Caco-2 (cell line): ENCODE measurements at places on chromosomes 2 and 18. TPM values are rescaled to one million over a fixed set of nuclear protein-coding genes. Genes with fewer than 3 reads are reported as not detected.

The AMER3 gene
- total RNA-seq: 0.79 TPM in 2 replicates

- H3K4me1 ChIP-seq: no peaks in the 10 kb centered on the region
- H3K36me3 ChIP-seq: no peaks in the 10 kb centered on the region
- H3K27me3 ChIP-seq: no peaks in the 10 kb centered on the region
- no peak overlapping the region for H3K4me3 ChIP-seq
These were observed 188.2 kb upstream of the APCDD1 start for GRCh38 chr18:10266334-10266590.

The ADAM17 gene
- 36.3 and 40.5 TPM in 2 replicates for total RNA-seq

The PXDN gene
- total RNA-seq: 0.12 and 0.25 TPM in 2 replicates

DNA sequence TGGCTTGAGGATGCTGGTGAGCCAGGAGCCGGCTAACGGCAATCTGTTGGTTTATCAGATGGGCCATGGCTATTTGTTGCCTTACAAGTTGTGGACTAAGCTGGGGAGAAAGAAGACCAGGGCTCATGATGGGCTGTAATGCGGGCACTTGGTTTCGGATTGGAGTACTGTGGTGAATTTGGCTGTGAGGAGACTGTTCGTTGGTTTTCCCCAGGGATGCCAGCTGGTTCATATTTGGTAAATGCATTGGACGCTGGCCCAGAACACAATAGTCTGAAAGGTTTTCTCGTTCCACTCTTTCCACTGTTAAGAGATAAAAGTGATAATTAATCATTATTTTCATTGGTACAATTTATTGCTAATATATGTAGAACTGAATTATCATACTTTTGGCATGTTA is 108.9 kb downstream of the SATB2 start:
- H3K4me3 ChIP-seq: no peak overlapping the region
- DNase-seq: no peak
- no peaks in the 10 kb centered on the region for H3K27me3 ChIP-seq
- no peaks in the 10 kb centered on the region for H3K4me1 ChIP-seq

GRCh38 chr18:3060667-3061580 is 48.0 kb upstream of the LPIN2 start:
- peaks cover 21% of the 10 kb centered on the region for H3K4me1 ChIP-seq
- no peak overlapping the region for H3K4me3 ChIP-seq
- no peaks in the 10 kb centered on the region for H3K36me3 ChIP-seq
- no peak overlapping the region for H3K27ac ChIP-seq
- DNase-seq: no peak

GRCh38 chr2:221572219-221572820 is at the start of gene EPHA4:
EPHA4 (minus strand) TSS chr2:221572304; CDS start chr2:221572248, 56 bp downstream.
- no peaks in the 10 kb centered on the region for H3K27me3 ChIP-seq
- H3K36me3 ChIP-seq: no peaks in the 10 kb centered on the region
- H3K4me1 ChIP-seq: peaks cover 32% of the 10 kb centered on the region
- peak within 1 kb of the TSS; percentile 93 for H3K4me3 ChIP-seq
- DNase-seq: peak; percentile 97

DNA sequence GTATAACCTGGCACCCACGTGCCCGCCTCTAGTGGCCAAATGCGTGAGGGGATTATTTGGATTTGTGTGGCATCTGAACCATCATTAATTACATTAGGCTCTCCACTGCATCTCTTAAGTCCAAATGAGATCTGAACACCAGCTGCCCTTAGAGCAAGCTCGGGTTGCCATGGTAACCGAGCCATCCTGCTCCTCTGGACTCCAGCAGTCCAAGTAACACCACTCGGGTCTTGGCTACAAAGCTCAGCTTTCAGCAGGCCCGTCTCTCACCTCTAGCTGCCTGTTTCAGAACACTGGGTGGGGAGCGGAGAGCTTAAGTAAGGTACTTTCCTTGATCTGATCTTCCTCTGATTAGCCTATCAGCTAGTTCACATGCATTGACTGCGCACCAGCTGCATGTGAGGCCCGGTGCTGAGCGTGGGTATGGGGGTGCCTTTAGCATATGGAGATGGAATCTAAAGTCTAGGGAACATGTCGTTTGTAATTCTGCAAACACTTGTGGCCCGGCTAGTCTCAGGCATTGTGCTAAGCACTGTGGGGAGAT is 14.1 kb upstream of the CYS1 start:
- H3K27me3 ChIP-seq: no peaks in the 10 kb centered on the region
- no peak overlapping the region for H3K4me3 ChIP-seq
- H3K4me1 ChIP-seq: no peaks in the 10 kb centered on the region
- no peak for DNase-seq

The AP1S3 gene
- 180 TPM in 2 replicates for total RNA-seq

The OXER1 gene
- total RNA-seq: 10.9 and 11.0 TPM in 2 replicates

DNA sequence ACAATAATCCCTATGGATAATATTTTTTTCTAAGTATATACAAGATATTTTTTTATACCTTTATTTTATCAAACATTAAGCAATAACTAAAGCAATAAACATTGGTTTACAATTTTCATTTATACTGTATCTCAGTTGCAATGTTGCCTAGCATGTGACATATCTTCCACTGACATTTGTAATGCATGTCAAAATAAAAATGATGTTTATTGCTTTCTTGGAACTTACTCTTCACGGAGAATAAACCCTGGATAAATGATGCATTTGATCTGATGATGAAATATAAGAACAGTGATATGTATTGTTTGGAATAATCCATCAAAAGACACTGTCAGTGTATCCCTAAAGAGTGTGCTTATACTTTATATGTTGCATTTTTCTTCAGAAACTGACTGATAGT is 135.7 kb downstream of the SPAG16 start:
- no peaks in the 10 kb centered on the region for H3K36me3 ChIP-seq
- no peaks in the 10 kb centered on the region for H3K27me3 ChIP-seq
- DNase-seq: no peak
- H3K4me3 ChIP-seq: no peak overlapping the region

The ALK gene
- 0.11 TPM in 1 of 2 replicates, not detected in the other for total RNA-seq

- H3K27ac ChIP-seq: no peak overlapping the region
- no peaks in the 10 kb centered on the region for H3K4me1 ChIP-seq
- H3K27me3 ChIP-seq: no peaks in the 10 kb centered on the region
- DNase-seq: no peak
- no peaks in the 10 kb centered on the region for H3K36me3 ChIP-seq
These were observed 197.6 kb downstream of the NDUFA10 start for GRCh38 chr2:239827523-239827890.

DNA sequence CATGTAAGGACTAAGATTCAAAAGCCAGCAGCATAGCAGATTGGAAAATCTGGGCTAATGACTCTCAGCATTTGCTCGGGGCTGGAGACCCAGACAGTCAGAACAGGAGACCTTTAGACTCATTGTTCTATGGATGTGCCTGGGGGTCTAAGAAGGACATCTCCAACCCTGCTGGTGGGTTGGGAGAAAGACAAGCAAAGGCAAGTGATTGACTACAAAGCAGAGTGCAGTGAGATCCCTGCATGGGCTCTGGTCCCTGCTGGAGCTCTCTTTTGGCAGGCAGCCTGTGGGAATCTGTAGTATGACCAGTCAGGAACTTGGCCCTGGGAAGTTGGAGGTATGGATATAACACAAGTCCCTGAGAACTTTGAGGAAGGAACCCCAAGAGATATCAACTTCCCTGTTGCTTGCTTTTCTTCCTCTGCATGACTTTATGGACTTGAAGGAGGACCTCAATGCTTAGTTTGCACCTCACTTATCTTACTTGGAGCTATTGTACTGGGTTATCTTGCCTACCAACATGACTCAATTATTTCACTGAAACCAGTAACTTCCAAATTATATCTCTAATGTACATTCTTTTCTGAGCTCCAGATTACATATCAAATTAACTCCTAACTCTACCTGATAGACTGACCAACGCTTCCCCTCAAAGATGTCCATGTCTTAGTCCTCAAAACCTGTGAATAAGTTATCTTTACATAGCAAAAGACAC is 236.0 kb downstream of the CYRIA start:
- DNase-seq: no peak
- no peaks in the 10 kb centered on the region for H3K27me3 ChIP-seq
- H3K27ac ChIP-seq: peak overlapping the region; percentile 99
- no peaks in the 10 kb centered on the region; the same call in 1 of the 2 replicates for H3K36me3 ChIP-seq
- peaks cover 33% of the 10 kb centered on the region for H3K4me1 ChIP-seq
- no peak overlapping the region for H3K4me3 ChIP-seq

The REG1B gene
- total RNA-seq: not detected in 2 replicates

The LYPD6 gene
- 9.0 and 10.5 TPM in 2 replicates for total RNA-seq

DNA sequence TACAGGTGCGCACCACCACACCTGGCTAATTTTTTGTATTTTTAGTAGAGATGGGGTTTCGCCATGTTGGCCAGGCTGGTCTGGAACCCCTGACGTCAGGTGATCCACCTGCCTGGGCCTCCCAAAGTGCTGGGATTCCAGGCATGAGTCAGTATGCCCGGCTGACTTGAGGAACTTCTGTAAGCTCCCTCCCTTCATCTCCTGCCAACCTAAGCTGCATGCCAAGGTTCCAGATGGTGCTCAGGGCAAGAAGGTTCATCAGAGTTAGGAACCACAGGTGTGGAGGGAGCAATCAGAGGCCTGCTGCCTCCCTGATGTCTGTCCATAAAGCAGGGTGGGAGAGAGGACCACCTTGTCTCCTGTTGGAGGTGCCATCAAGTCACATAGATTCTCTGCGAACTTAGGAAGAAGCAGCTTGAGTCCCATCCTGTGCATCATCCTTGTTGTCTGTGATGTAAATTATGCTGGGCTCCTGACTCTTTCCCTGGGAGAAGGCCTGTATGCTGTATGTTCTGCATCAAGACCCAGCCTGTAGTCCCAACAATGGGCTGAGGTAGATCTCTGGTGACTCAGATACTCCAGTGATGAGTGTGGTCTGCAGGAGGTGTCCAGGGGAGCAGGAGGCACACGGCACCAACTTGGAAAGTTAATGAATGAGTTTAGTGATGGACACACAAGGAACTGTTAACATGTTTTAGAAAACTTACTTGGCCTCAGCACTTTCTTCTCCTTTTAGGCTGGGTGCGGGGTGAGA is 53.1 kb downstream of the TMEM17 start:
- peak overlapping the region; percentile 15 for H3K27ac ChIP-seq
- no peak for DNase-seq
- no peak overlapping the region for H3K4me3 ChIP-seq
- peaks cover 39% of the 10 kb centered on the region for H3K4me1 ChIP-seq
- no peaks in the 10 kb centered on the region for H3K36me3 ChIP-seq

The KCNJ3 gene
- not detected in 2 replicates for total RNA-seq

GRCh38 chr2:211631503-211631902 is 907.1 kb downstream of the ERBB4 start:
- H3K27me3 ChIP-seq: no peaks in the 10 kb centered on the region
- no peaks in the 10 kb centered on the region for H3K36me3 ChIP-seq
- DNase-seq: no peak
- no peak overlapping the region for H3K4me3 ChIP-seq

DNA sequence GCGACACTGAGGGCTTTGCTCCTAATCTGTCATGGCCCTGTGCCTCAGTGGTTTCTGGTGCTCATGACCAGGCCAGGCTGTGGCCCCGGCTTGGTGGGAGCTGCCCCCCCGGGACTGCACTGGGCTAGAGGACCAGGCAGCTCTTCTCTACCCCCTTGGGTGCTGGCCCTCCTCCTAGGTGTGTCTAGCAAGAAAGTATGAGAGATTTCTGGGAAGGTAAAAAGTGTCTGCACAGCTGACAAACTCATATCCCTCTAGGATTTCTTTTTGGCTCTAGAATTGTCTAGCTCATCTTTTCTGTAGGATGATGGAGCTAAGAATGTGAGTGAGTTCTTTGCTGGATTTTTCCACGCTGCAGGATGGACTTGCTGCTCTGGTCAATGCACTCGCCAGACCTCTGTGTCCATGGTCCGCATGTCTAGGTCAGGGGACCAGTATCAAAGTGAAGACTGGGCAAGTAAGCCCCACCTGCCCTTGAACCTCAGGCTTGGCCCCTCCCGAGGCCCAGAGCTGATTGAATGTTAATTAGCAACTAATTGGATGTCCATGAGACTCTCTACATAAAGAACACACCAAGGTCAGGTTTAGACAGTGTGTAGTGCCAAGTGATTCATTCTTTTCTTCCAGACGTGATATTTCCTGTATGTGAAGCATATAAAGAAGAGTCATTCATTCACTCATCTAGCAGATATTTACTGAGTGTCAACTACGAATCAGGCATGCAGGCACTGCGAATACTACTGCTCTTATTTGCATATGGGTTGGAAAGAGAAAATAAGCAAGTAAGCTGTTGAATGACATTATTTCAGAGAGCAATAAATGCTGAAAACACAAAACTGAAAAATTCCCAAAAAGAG is 15.6 kb upstream of the PSD4 start:
- H3K27ac ChIP-seq: peak overlapping the region; percentile 33
- peaks cover 22% of the 10 kb centered on the region for H3K4me1 ChIP-seq
- no peaks in the 10 kb centered on the region for H3K36me3 ChIP-seq
- DNase-seq: no peak
- no peaks in the 10 kb centered on the region for H3K27me3 ChIP-seq
- peak overlapping the region; percentile 80 for H3K4me3 ChIP-seq

The NEU2 gene
- not detected in 2 replicates for total RNA-seq

DNA sequence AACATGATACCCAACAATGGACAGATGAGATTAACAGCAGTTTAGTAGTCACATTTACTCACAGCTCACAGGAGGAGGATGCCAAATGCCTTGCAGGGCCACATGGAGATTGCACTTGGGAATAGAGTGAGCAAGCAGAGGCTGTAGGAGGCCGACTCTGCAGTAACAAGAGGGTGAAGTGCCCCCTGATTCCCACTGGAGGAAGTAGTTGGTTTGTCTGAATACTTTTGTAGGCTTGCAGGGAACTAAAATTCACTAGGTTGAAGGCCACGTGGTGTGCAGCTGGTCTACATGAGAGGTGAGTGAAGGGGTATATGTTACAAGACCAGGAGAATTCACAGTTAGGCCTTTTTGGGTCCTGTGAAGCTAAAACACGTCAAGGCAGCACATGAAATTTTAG is 419.3 kb upstream of the TNP1 start:
- H3K27ac ChIP-seq: no peak overlapping the region
- H3K4me3 ChIP-seq: no peak overlapping the region
- no peaks in the 10 kb centered on the region for H3K36me3 ChIP-seq
- DNase-seq: no peak
- H3K27me3 ChIP-seq: no peaks in the 10 kb centered on the region
- H3K4me1 ChIP-seq: no peaks in the 10 kb centered on the region

DNA sequence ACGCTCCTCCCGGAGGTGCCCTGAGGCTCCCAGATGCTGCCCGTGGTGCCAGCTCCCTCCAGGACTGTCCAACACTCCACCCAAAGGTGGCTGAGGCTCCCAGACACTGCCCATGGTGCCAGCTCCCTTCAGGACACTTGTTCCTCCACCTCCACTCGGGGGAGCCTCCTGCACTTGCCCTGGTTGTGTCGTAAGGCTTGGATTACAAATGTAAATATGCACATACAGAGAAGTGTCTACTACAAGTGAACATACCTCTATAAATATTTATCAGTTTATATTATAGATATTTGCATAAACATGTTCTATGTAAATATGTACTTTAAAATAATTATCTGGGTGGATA is 143.3 kb downstream of the PXDN start:
- H3K27ac ChIP-seq: no peak overlapping the region
- no peak overlapping the region for H3K4me3 ChIP-seq
- H3K4me1 ChIP-seq: no peaks in the 10 kb centered on the region
